Motor neuron (in vitro differentiated cells): ENCODE measurements at places on chromosomes 3 and 15. TPM values are rescaled to one million over a fixed set of nuclear protein-coding genes. Genes with fewer than 3 reads are reported as not detected.

DNA sequence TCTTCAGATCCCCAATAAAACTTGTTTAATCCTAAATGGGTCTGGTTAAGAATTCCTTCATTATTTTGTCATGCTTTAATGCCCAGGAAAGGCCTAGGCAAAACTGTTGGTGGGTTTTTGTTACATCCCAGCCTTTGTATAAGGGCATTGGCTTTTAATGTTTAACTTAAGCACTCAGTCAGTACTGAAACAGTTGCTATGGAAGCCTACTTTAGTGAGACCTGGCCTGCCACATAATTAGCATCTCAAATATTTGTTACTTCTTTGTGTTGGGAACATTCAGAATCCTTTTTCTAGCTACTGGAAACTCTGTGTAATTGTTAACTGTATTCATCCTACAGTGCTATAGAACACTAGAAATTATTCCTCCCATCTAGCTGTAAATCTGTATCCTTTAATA, 369.6 kb upstream of the ATP10A start:
- ATAC-seq: peak; percentile 15

- no peak for ATAC-seq
Observed at GRCh38 chr3:78749056-78749455, 1018.7 kb downstream of the ROBO1 start.

DNA sequence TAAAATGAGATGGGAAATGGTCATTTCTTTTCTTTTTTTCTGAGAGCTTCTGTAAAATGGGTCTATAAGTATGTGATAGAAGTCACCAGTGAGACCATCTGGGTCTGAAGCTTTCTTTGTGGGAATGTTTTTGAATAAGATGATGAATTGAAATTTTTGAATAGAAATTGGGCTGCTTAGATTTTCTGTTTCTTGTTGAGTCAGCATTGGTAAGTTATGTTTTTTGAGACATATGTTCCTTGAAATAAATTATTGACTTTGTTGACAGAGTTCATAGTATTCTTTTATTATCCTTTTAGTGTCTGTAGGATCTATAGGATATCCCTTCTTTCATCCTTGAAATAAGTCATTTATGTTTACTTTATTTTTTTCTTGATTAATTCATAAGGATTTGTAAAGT, 208.1 kb downstream of the OPA1 start:
- ATAC-seq: no peak

- peak; percentile 48 for ATAC-seq
Observed at GRCh38 chr3:127324913-127325628, 37.2 kb upstream of the PRR20G start.

DNA sequence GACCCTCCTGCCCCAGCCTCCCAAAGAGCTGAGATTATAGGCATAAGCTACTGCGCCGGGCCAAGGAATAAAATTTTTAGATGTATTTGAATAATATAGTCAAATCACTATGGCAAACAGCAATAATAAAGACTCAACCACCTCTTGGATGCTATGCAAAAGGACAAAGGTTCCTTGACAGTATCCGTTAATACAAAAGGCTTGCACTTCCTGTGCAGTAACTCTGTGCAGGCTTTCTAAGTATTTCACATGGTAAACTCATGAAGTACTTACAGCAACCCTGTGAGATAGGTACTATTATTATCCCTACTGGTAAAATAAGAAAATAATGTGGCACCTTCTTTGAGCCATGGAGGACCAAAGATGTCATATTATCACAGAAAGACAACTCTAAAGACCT, 86.8 kb downstream of the SHQ1 start:
- ATAC-seq: no peak

The PARP15 gene
- 0.05 and 0.10 TPM in 2 replicates for total RNA-seq

The ARL14 gene
- total RNA-seq: 0.21 TPM in 1 of 2 replicates, not detected in the other

The BFSP2 gene
- total RNA-seq: 0.88 TPM in 1 of 2 replicates, not detected in the other

The FES gene
- 0.42 and 0.64 TPM in 2 replicates for total RNA-seq

DNA sequence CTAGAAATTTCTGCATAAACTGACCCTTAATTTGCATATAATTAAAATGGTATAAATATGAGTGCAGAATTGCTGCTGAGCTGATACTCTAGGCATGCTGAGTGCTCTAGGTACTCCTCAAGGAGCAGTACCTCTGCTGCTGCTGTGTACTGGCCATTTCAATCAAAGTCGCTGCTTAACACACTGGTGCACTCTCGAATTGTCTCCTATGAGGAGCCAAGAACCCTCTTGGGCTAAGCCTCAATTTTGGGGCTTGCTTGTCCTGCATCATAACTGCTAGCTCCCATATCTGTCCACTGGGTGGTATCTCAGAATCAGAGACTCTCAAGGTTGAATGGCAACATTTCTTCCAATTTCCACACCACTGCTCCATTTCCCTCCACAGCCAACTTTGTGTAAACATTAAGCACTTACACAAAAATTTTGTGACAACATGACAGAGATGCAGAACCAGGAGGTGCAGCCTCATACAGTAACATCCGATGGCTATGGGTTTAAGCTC, 82.5 kb downstream of the XXYLT1 start:
- ATAC-seq: peak; percentile 80

GRCh38 chr15:101391981-101392640, 97.1 kb upstream of the SNRPA1 start:
- no peak for ATAC-seq

The ZNF770 gene
- total RNA-seq: 38.1 and 41.8 TPM in 2 replicates

DNA sequence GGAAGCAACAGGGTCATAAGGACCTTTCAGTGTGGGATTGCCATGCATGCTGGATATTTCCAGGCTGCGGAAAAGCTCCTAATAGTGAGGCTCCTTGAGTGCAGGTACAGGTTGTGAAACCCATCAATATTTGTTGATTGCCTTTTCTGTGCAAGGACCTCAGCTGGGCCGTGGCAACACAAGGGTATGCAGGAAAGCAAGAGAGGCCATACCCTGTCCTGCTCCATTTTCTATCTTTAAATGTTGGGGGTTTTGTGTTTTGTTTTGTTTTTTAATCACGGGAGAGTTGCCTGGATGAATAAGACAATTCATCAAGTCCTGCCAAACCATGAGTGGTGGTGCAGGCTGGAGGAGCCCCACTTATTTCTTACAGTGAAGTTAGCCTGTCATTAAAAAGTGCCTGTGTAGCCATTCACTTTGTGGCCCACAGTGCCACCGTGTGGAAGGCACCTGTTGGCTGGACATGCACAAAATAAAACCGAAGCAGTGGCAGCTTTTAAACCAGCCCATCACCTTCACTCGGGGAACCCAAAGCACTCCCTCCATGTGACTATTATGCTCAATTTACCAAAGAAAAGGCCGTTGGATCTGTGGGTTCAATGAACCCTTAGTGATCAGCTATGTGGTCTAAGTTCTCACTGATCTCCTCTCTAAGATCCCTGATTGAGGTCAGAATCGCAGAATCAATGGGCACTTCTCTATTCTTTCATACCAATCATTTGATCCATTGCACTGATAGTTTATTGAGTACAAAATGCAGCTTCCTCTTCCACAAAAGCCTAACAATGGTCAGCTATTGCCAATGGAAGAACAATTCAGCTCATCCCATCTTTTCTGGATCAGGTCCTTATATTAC, 42.2 kb downstream of the CLDN18 start:
- peak; percentile 72 for ATAC-seq

The CADPS gene
- 134 and 158 TPM in 2 replicates for total RNA-seq

The MORC1 gene
- not detected in 2 replicates for total RNA-seq

The RAB27A gene
- 3.4 and 4.0 TPM in 2 replicates for total RNA-seq

DNA sequence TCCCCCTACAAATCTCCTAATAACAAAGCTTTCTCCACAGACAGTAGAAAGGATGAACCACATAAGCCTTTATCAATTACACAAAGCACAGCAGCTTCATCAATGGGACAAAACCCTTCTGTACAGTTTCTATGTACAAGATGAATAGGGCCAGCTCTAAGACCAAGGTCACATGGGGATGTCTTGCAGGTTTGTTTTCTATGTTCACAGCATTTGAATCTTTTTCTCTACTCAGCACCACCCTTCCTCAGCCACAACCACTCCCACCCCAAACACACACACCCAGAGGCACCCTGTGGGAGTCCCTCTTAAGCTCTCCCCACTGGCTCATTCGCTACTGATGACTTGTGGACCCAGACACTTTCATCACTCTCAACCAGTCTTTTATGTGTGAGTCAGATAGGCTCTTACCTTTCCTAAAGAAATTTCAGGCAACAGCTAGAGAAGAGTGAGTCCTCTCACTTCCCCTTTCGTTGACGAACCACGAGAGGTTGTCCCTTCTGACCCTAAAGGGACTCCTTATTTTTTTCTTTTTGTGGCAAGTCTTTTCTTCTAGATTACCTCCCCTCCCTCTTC, 57.9 kb downstream of the ARHGAP31 start:
- ATAC-seq: peak; percentile 31

DNA sequence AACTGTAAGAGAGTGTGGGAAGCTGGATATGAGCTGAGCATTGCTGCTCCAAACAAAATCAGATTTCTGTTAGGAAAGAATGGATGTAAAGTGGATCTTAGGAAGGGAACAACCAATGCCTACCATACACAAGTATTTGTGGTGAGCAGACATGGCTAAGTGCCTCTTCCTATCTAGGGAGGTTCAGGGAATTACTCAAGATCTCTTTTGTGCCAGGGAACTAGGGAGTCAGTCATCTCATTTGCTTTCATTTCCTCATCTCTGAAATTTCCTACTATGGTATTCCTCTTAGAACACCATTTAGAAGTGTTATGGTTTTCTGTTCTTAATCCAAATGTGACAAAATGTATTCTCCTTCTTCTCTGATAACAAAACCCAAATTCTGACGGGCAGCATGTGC, 396.5 kb downstream of the FHIT start:
- no peak for ATAC-seq

DNA sequence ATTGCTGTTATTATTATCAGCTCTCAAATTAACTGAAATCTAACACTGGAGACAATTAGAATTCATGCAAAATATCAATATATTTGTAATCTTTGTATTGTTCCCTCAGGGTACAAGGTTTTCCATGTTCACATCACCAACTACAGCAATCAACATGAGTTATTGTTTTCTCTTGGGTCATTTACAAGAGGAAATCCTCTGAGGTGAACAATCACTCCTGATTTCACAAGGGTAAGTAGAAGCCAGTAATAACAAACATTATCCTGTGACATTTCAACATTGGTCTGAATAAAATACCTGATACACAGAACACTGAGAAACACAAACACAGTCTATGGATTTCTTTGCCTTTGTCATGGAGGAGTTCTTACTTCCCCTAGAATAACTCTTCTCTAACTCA, 174.0 kb downstream of the SUCNR1 start:
- no peak for ATAC-seq

DNA sequence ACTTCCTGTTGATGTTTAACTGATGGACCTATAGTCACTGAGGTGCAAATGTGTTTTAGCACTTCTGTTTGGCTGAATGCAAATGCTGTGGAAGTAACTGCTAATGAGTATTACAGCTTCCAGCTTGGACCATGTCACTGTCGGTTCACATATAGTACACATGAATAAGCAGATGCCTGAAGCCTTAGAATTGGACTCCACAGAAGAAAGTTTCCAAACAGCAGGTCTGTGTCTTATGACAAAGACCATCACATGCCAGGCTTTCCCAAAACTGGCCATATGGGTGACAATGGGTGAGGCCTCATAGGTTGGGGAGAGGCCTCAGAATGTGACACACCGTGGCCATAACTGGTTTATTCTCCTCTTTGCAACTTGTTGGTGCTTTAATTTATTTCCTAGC, 241.8 kb downstream of the WNT5A start:
- ATAC-seq: no peak

The BSN gene
- total RNA-seq: 5.8 and 10.3 TPM in 2 replicates

GRCh38 chr15:27358751-27359434, 387.9 kb downstream of the GABRG3 start:
- ATAC-seq: peak; percentile 22
